Lung (tissue), 17 donors: ENCODE measurements at places on chromosomes 3 and 15. TPM values are rescaled to one million over a fixed set of nuclear protein-coding genes. Genes with fewer than 3 reads are reported as not detected.
A peak's percentile ranks its signal among the peaks of the same experiment; 100 is the strongest.

The TMEM207 gene
- total RNA-seq, result not detected

DNA sequence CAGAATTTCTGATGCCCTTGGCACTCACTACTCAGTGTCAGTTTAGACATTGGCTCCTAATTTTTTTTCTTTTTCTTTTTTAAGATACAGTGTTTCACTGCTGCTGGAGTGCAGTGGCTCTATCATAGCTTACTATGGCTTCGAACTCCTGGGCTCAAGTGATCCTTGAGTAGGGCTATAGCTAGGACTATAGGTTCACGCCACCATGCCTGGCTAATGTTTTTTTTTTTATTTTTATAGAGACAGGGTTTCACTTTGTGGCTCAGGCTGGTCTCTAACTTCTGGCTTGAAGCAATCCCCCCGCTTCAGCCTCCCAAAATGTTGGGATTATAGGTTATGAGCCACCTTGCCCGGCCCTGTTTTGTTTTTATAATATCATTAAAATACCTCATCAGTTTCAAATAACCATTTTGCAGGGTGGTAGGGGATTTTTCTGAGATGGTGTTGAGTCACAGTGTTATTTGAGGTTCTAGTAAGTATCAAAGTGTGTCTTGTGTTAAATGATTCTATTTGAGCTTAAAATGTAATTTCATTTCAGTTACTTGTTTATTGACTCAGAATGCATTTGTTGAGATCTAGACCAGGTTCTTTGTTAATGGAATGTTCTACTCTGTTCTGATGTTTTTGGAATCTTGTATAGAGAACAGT lies 7.0 kb downstream of the FNDC3B start:
- no peaks in the 10 kb centered on the region for H3K27me3 ChIP-seq
- DNase-seq, result no peak
- no peaks in the 10 kb centered on the region for H3K36me3 ChIP-seq
- peaks cover 13% of the 10 kb centered on the region for H3K4me1 ChIP-seq
- peak overlapping the region; percentile 42 for H3K27ac ChIP-seq
- H3K4me3 ChIP-seq, result no peak overlapping the region

GRCh38 chr3:155386919-155387318 lies 93.4 kb upstream of the STRIT1 start:
- H3K27me3 ChIP-seq, result no peaks in the 10 kb centered on the region
- peak; percentile 96 for DNase-seq
- no peaks in the 10 kb centered on the region for H3K36me3 ChIP-seq
- no peak overlapping the region for H3K4me3 ChIP-seq
- H3K27ac ChIP-seq, result no peak overlapping the region

The PPM1L gene
- total RNA-seq, result 10.7 TPM

The DUOXA1 gene
- total RNA-seq, result 42.6 TPM

DNA sequence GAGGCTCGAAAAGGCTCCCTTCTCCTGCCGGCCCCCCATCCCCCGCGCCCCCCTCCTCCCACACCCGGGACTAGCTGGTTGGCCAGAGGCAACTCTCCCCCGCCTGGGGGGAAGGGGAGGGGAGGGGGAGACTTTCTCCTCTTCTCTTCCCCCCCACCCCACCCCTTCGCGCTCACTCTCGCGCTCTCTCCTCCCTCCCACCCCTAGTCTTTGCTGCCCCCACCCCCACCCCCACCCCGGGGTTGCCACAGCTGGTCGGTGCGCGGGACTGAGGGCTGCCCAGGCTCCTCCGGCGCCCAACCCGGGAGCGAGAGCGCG lies 710 bp downstream of the MECOM start:
- DNase-seq, result no peak
- H3K4me3 ChIP-seq, result peak overlapping the region; percentile 77
- no peaks in the 10 kb centered on the region for H3K36me3 ChIP-seq
- H3K4me1 ChIP-seq, result peaks cover 21% of the 10 kb centered on the region

GRCh38 chr3:86937306-86937791 lies 53.6 kb downstream of the VGLL3 start:
- H3K36me3 ChIP-seq, result no peaks in the 10 kb centered on the region
- no peaks in the 10 kb centered on the region for H3K27me3 ChIP-seq
- no peak overlapping the region for H3K27ac ChIP-seq

DNA sequence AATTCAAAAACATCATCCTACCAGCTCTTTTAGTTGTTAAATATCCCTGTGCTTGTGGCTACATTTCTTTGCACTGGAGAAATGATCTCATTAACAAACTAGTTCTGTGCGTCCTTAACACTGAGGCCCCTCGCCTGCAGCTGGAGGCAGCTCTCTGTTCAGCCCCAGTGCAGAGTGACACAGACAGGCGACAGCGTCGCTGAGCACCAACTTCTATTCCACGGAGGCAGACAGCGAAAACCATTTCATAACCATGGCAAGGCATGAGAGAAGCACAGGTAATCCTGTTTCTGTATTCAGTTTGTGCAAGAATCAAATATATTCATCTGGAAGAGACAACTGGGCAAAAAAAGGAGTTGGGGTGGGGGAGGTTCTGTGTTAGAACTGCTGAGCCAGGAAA lies 530.7 kb downstream of the ZIC1 start:
- no peak overlapping the region for H3K27ac ChIP-seq
- H3K27me3 ChIP-seq, result no peaks in the 10 kb centered on the region
- no peak overlapping the region for H3K4me3 ChIP-seq
- H3K4me1 ChIP-seq, result no peaks in the 10 kb centered on the region
- peak; percentile 40 for DNase-seq

DNA sequence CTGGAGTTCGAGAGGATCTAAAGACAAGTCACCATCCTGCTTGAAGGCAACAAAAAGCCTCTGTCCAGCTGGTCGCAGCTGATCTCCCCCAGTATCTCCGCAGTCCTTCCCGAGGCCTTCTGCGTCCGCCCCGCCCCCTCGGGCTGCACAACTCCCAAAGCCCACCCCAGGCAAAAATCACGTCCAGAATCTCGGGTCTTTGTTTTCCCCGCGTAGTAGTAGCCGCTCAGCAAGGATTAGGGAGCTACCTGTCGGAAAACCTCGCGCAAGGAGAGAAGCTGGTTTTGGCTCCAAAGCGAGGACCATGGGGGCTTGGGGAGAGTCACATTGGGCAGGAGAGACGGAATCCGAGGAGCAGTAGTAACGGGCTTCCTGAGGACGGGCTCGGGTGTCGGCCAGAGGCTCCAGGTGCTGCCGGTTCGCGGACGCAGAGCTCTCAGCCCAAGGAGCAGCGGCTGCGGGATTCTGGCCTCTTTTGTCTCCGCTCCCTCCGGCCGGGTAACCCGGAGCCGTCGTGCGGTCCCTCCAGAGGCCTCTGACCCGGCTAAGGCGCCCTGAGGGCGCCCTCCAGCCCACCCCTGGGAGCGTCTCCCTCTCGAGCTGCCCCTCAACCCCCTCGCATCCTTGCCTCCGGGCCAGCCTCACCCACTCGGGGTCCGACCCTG lies 401 bp downstream of the ZSCAN29 start:
- peak; percentile 78 for DNase-seq
- H3K27me3 ChIP-seq, result no peaks in the 10 kb centered on the region
- peaks cover 13% of the 10 kb centered on the region for H3K4me1 ChIP-seq
- H3K27ac ChIP-seq, result peak overlapping the region; percentile 56

DNA sequence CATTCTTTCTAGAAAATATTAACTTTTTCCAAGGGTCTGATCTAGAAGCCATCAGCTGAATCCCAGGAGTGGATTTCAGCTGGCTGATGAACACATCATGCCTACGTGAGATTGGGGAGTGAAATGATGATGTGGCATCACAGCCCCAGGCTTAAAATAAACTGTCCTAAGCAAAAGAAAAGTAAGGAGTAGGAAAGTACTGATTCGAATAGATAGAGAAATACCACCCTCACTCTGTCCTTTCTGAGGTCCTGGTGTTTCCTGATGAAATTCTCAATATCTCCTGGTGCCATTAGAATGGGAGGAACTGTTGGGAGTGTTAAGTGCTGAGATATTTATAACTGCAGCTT lies 376.8 kb upstream of the SEMA6D start:
- no peak for DNase-seq
- H3K27me3 ChIP-seq, result no peaks in the 10 kb centered on the region
- H3K4me1 ChIP-seq, result peaks cover 5% of the 10 kb centered on the region
- H3K4me3 ChIP-seq, result no peak overlapping the region

- H3K4me3 ChIP-seq, result no peak overlapping the region
- H3K27me3 ChIP-seq, result no peaks in the 10 kb centered on the region
- no peaks in the 10 kb centered on the region for H3K4me1 ChIP-seq
These were observed 517.7 kb upstream of the TBL1XR1 start for GRCh38 chr3:177714945-177715344.

DNA sequence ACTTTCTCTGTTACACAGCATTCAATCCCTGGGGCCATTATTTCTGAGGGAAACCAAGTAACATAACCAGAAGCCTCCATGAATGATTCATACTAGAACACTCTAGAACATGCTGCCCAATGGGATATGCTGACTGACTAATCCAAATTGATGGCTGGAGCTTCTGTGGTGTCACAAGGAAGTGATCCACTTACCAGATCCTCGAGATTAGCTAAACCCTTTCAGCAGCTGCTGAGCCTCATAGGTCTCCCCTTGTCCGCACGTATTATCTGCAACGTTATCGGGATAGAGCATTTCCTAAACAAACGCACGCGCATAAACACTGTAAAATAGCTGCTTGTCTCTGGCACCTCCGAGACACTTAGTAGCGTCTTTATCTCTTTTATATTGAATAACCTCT lies 61.2 kb upstream of the PROK2 start:
- no peak for DNase-seq
- H3K27ac ChIP-seq, result no peak overlapping the region
- H3K27me3 ChIP-seq, result no peaks in the 10 kb centered on the region

The FAM3D gene
- 14.1 TPM for total RNA-seq

- H3K4me1 ChIP-seq, result no peaks in the 10 kb centered on the region
- DNase-seq, result no peak
- no peaks in the 10 kb centered on the region for H3K27me3 ChIP-seq
- H3K27ac ChIP-seq, result no peak overlapping the region
- no peak overlapping the region for H3K4me3 ChIP-seq
- H3K36me3 ChIP-seq, result no peaks in the 10 kb centered on the region
These were observed 280.2 kb upstream of the C2CD4B start for GRCh38 chr15:62445244-62445643.

DNA sequence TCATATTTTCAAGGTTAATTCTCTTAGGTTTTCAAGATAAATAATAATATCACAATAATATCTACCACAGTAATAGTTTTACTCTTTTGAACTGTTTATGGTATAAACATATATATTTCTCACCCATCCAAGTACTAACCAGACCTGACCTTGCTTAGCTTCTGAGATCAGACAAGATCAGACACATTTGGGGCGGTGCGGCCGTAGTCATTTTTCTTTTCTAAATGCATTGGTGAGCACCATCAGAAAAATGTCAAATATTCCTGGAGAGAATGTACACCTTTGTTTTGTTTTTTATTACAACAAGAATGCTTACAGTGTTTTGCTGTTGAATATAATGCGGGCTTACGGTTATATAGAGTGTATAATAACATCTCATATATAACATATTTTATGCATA lies 267.8 kb downstream of the ADAMTS17 start:
- no peaks in the 10 kb centered on the region for H3K27me3 ChIP-seq
- H3K36me3 ChIP-seq, result no peaks in the 10 kb centered on the region
- no peak overlapping the region for H3K4me3 ChIP-seq
- no peak for DNase-seq
- H3K4me1 ChIP-seq, result no peaks in the 10 kb centered on the region
- H3K27ac ChIP-seq, result no peak overlapping the region

DNA sequence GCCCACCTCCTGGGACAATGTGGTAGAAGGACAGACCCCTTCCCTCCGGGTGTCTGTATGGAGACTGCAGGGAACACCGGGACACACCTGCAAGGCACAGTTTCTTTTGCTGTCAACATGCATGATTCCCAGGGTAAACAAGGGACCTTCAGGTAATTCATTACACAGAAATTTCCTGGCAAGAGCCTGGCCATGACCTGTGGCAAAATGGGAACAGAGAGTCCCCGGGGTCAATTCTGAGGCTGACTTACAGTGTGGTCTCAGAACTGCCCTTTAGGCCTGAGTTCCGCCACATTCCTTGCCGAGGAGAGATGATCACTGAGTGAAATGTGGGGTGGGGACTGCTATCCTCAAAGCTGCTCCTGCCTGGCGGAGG lies 6.3 kb downstream of the STARD5 start:
- no peak for DNase-seq
- no peaks in the 10 kb centered on the region for H3K4me1 ChIP-seq
- H3K27me3 ChIP-seq, result no peaks in the 10 kb centered on the region
